Stimulated activated CD4-positive, alpha-beta T cell treated with anti-CD3 and anti-CD28 coated beads, Interleukin-1b, Interleukin-23, amount 100 ng/mL, for 1 hour (primary cell): ENCODE measurements at places on chromosomes 1 and 21.

DNA sequence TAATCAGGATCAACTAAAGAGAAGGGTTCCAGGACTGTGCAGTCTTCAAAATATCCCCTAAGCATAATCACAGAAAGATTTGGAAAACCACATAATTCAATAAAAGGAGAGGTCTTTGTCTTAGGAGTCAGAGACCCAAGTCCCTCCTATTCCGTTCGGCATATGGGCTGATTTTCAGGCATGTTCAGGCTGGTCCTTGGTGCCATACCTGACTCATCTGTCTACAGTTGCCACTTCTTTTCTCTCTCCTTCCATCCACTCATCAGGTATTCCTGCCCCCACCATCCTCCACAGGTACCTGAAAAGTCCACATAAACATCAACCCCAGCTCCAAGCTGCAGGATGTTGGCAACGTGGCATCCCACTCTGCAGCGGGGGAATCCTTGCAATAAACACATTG lies 29.7 kb upstream of the RPL11 start:
- DNase-seq = no peak

DNA sequence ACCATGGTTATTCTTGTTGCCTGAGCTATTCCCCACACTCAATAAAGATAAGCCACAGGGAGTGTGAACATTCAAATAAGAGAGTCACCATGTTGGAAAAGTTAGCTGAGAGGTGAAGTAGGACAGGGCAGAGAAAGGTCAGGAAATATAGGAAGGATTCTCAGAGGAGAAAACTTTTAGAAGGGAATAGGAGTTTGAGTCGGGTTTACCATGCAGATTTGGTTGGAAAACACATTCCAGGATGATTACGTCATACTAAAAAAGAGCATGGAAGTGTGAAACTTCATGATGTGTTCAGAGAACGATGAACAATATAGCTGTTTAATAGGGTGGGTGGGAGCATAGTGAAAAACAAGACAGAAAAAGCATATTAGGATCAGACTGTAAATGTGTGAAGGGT lies 1125.3 kb upstream of the ADGRL2 start:
- no peak for DNase-seq

DNA sequence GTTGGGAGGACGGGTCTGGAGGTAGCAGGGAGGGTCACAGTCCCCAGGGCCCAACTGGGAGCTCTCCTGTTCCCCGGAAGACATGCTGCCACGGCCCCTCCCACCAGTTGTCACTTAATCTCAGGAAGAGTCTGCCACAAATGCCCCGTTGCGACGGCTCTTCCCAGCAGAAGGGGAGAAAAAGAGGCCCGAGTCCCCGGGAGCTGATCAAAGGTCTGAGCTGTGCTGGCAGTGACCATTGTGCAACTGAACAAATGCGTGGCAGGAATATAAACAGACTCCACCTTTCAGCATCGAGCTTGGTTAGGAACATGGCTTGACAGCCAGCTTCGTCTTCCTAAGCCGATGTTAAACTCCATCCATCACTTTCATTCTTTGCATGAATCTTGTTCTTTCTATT lies 27.8 kb upstream of the ZBTB21 start:
- no peak for DNase-seq

- DNase-seq = no peak
Measured at GRCh38 chr1:74396462-74396861, 115.9 kb downstream of the LRRC53 start.

DNA sequence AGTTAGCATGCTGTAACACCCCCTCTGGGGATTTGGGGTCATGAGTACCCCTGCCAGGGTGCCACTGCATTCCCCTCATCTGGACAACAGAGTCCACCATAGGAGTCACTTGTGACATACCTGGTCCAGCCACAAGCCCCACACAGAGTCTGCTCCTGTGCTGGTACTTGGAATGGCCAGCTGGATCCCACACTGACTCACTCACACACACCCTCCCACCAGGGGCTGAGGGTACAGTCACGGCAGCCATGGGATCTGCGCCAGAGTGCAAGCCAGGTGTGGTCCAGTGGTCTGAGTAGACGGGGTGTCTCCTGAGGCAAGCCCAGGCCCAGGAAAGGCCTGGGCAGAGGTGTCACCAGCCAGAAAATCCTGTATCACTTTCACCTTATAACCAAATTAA lies 67.7 kb downstream of the MRPL39 start:
- DNase-seq = no peak

- DNase-seq = no peak
Measured at GRCh38 chr1:9798236-9799130, 25.3 kb downstream of the CLSTN1 start.

DNA sequence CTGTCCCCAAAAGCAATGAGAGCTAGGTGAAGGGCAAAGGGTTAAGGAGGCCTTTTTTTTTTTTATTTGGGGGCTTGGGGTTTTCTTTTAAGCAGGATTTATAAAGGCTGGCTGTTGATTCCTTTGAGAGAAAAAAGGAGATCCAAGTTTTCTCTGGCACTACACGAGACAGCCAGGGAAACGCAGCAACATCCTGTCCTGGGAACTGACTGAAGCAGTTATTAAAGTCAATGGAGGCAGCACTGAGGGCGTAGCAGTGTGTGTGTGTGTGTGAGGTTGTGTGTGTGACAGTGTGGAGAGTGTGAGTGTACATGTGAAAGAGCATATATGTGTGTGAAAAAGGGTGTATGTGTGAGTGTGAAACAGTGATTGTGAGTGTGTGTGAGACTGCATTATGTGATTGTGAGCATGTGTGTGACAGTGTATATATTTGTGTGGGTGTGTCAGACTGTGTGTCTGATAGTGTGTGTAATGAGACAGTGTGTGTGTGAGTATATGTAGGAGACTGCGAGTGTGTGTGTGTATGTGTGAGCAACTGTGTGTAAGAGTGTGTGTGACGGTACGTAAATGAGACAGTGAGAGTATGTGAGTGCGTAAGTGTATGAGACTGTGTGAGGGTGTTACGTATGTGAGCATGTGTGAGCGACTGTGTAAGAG lies 65.9 kb upstream of the TIAM1 start:
- DNase-seq = no peak

- no peak for DNase-seq
Measured at GRCh38 chr1:210707300-210708240, 378.9 kb downstream of the HHAT start.

- DNase-seq = no peak
Measured at GRCh38 chr21:41559658-41560631, 52.0 kb upstream of the TMPRSS2 start.

DNA sequence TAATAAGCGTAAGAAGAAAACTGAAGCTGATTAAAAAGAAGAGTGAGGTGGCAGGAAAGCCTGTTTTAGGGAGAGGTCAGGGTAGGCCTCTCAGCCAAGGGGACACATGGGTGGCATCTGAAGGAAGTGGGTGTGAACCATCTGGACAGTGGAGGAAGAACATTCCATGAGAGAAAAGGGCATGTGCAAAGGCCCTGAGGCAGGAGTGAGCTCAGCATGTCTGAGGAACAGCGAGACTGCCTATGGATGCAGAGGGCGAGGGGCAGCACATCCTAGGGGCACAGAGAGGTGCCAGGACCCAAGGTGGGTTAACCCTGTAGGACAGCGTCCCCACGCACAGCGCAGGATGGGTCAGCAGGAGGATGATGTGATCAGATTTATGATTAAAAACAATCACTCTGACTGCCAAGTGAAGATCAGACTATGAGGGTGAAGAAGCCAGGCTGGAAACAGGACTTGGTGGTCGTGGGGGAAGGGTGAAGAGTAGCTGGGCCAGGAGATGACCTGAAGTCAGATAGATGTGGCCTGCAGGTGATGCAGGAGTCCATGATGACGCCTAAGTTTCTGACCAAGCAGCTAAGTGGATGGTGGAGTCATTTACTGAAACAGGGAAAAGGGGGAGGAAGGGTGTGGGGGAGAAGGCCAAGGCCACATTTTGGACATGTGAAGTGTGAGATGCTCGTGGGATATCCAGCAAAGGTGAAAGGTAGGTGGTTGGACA lies 37.9 kb downstream of the PABPC4 start:
- DNase-seq = no peak

DNA sequence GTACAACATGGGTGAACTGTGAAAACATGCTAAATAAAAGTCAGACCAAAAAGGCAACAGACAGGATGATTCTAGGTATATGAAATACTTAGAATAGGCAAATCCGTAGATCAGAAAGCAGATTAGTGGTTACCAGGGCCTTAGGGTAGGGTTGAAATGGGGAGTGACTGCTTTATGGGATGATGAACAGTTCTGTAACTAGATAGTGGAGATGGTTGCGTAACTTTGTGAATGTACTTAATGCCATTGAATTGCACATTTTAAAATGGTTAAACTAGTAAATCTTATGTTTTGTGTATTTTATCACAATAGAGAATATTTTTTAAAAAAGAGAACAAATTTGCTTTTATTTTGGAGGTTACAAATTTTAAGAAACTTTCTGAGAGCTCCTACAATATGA lies 17.4 kb downstream of the ZNF326 start:
- no peak for DNase-seq

DNA sequence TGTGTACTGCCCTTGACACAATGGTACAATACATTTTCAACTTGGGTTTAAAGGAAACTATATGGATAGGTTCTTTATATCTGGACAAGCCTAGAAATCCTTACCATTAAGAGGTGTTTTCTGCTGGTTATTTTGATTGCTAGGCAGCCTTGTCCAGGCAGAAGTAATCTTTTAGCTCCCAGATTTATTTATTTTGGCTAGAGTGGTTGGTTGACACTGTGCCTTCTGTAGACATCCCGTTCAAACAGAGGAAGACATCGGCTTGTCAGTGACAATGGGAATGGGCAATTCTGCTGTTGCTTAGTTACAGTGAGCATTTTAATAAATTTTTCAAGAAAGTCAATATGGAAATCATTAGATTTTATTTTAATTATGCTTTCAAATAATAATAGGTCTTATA lies 138.8 kb downstream of the VPS13D start:
- DNase-seq = no peak

DNA sequence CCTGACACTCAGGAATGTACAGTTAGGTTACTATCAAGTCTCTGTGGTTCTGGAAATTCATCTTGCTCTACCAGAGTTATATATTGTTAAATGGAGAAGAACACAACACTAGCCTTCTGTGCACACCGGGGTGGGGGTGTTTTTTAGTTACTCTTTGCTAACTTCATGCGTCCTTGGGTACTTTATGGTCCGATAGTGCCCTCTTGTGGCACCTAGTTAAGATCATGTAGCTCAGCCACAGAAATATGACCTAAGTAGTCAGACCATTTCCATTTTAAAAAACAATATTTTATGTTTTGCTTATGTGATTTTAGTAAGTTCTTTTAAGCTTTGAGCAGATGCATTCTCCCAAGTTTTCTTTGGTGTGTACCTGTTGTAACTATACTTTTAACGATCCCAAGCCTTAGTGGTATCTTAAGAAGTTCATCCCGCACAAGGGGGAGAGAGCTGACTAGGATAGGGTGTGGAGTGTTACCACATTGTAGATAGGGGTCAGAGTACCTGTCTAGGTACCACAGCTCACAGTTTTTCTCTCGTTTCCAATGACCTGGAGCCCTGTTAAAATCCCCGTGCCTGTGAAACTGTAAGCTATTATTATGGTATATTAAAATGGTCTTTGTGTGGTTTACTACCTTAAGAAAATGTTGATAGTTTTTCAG lies 20.6 kb upstream of the SH3D21 start:
- peak; percentile 27 for DNase-seq

DNA sequence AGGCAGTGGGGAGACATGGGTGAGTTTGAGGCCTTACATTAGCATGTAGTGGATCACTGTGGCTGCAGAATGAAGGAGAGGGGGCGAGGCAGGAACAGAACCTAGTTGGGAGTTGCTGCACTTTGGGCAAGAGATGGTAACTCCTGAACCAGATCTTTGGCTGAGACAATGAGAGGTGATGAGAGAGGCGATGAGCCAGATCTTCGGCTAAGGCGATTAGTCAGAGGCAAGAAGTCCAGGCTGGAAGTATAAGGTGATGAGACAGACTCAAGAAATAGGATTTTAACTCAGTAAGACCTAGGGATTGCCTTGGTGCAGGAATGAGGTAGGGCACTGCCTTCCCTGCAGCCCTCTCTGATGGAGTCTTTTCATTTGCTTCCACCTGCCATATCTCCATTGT lies 9.1 kb upstream of the ARTN start:
- DNase-seq = no peak

DNA sequence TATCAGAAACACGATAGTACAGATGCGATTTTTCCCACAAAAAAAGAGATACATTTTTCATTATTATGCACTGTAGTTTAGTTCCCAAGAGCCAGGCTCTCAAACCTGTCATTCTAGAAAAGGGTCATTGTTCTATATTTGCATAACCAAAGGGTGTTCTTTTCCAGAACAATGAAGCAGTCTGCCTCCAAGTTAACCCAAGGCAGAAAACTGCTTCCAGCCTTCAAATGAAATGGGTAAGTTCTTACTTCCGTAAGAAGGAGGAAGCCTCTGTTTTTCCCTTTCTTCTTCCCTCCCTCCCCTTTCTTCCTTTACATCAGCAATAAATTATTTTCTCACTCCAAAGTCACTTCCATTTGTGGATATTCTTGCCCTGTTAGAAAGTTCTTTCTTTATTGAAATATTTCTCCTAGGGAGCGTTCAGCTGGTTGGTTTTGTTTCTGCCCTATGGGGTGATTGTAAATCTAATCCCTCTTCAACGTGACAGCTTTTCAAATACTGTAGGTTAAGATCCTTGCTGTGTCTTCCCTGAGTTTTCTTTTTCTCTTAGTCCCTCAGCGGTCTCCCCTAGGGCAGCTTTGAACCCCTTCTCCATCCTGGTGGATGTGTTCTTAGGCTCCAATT lies 77.3 kb upstream of the PTGFRN start:
- no peak for DNase-seq

DNA sequence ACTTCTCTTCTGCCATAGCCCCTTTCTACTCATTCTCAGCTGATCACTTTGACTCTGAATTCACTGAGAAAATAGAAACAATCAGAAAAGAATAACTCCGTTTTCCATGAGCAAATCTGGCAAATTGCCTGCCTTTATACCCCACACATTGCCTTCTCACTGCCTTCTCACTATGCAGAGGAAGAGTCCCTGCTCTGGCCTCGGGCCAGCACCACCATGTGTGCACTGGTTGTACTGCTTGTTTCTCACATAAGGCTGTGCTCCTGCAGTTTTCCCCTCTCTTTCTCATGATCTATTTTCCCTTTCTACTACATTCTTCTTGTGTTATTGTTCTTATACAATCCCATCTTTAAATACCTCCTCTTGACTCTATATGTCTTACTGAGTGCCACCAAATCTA lies 2.3 kb upstream of the HMGCS2 start:
- no peak for DNase-seq

DNA sequence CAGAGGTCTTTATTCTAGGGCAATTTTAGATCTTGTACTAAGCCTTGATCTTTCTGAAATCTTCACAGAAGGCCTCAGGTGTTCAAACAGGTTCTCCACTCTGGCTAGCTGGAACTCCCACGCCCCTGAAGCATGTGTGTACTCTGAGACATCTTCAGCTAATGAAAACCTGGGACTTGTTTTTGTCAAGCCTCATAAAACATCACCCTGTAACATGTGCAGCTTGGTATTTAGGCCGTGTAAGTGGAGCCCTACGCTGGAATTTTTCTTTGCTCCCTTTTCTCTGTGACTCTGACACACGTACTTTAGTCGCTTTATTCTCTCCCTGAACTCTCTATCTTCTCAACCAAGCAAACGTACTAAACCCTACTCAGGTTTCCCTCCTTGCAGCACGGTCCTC lies 701.9 kb upstream of the ZP4 start:
- no peak for DNase-seq
